ENCODE measurements at places on chromosomes 12 and 14.

DNA sequence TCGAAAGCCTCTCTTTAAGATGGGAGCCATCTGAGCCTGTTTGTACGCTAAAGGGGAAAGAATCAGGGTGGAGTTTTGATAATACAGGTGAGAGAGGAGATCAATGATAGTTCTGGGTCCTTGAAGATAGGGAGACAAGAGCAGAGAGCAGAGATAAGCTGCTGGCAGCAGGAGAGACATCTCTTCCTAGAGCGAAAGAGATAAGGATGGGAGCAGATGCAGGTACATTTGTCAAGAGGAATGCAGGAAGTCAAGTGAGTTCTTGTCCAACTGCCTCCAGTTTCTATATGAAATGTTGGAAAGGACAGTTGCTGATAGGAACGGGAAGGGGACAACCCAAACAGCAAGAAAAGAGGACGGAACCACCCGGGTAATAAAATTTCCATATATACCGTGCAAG lies 24.7 kb upstream of the HIF1A start:
- no peak for DNase-seq

GRCh38 chr12:8870586-8870985 lies 43.7 kb upstream of the PHC1 start:
- no peak for DNase-seq

DNA sequence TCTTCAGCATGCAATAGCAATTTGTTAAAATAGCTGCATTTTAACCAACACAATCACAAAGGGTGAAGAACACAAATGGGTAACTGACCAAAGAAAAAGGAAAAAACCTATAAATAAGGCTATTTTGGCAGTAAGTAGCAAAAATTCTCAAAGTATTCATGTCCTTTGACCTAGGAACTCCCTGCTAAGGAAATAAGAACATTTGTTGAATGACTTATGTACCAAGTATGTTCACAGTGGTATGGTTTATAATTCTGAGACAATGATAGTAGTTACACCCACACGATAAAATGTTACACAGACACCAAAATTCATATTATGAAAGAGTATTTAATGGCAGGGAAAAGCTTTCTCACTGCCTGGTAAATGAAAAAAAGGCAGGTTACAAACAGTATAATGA lies 16.9 kb downstream of the CCDC88C start:
- DNase-seq = no peak

- DNase-seq = no peak
These were observed 10.2 kb upstream of the NFE2 start for GRCh38 chr12:54311051-54311450.

GRCh38 chr14:104115131-104115600 lies 23.2 kb upstream of the KIF26A start:
- no peak for DNase-seq

DNA sequence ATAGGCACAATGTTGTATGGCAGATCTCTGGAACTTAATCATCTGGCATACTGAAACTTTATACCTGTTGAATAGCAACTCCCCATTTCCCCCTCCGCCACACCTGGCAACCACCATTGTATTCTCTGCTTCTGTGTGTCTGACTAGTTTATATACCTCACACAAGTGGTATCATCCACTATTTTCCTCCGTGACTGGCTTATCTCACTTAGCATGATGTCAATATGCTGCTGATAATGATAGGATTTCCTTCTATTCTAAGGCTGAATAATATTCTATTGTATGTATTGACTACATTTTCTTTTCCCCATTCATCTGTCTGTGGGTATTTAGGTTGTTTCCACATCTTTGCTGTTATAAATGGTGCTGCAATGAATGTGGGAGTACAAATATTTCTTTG lies 21.5 kb downstream of the BRMS1L start:
- DNase-seq = no peak

DNA sequence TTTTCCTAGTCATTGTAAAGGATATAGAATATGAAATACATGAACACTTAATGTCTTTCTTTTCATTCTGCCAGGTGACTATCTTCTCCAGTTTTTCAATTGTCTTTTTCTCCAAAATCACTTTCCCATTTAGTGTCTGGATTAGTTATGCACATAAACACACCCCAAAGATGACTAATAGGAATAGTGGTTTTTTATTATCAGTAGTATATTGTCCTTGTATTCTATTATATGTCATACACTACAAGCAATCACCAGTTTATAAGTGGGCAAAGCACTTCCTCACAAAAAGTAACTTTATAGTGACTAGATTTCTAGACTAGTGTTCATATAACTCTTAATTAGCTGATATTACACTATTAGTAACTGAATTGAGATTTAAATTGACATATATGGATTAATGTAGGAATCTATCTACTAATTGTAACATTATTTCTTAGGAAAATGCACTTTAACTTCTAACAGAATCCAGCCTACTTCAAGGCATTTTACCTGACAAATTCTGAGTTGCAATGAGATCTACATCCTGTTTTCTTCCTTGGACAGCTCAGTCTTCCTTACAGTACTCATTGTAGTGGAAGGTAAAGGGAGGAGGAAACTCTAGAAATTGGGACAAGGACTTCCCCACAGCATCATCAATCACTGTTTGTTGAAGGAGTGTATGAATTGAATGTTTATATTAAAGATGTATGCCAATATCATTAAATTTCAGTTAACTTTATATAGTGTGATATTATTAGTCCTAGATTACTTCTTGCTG lies 186.1 kb upstream of the GARIN2 start:
- DNase-seq = no peak

- DNase-seq = no peak
These were observed 20.1 kb upstream of the PLXNC1 start for GRCh38 chr12:94128280-94128679.

DNA sequence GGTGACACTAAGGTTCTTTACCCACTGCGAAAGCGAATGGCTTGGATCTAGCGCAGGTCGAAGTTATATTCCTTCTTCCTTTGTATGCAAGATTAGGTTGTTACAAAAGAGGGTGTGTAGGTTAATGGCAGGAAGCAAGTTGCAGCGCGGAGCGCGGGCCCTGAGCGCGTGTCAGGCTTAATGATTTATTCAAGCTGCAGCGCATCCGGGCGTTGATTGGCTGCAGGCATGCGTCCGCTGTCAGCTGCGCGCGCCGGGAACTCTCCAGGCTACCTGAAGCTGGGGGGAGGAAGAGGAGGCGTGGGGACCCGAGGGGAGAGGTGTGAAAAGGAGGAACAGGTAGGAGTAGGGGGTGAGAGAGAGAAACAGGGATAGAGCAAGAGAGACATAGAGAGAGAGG lies 7.4 kb downstream of the ASCL1 start:
- peak; percentile 82 for DNase-seq

DNA sequence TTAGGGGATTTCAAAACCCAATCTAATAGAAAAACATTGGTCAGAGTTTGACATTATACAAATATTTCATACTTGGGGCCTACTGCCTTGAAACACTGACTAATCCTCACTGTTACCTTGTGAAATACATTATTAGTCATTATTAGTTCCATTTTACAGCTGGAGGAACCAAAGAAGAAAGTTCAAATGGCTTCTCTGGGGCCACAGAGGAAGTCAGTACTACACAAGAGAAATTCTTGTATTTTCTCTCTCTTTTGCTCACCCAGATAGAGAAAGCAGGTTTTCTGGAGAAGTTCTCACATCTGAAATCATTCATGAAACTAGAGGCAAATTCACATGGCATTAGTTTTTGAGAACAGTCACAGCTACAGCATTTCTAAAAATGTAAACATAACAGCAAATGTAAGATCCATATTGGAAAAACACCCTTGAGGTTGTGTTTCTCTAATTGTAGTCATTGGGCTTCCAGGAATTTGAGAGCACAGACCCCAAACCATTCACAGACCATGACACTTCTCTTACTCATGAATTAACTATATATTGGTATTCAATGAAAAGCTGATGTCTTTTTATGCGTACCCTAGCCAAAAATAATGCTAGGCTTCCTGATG lies 83.0 kb downstream of the LLPH start:
- DNase-seq = no peak

DNA sequence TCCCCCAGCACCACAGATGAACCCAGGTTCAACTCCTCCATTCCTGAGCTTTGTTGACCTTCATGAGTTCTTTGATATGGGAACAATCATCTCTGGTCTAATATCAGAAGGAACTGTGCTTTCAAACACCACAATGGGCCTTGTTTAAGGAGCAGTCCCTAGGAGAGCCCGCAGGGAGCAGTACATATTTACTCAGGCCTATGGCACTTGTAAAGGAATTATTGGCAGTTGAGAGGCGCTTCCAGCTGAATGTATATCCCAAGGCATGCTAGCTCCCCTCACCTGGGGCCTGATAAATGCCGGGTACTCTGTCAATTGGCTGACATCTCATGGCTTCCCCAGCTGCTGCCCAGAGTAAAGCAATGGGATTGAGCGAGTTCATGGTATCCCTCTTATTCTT lies 76.2 kb downstream of the ZFP36L1 start:
- no peak for DNase-seq

GRCh38 chr12:49980501-49981349 lies 8.0 kb downstream of the AQP6 start:
- DNase-seq = no peak

DNA sequence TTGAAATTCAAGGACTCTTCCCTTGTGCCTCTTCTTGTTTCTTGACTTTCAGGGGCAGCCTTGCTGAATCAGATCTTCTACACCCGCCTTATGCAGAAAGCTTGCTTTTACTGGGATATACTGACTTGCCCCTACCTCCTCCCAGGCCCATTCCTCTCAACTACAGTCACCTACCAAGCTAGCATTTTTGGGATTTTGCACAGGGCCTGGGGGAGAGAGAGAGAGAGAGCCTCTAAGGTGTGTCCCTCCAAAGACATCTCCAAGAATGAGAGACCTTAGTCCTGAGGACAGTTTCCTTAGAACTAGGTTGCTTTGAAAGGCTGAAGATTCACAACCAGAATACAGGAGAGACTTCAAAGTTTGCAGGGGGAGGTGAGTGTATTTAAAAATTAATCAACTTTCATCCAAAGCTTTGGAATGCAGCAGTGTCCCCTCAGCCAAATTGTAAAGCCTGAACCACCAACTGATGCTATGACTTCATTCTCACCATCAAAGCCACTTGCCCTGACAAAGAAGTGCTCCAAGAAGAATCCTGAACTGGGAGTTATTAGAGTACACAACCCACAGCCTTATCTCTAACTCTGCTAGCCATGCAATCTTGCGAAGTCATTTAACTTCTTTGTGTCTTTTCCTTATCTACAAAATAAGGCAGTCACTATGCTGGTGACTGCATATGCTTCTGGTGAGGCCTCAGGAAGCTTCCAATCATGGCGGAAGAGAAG lies 96.1 kb upstream of the EGLN3 start:
- no peak for DNase-seq

- no peak for DNase-seq
These were observed 30.4 kb upstream of the IFT81 start for GRCh38 chr12:110093631-110094311.

- no peak for DNase-seq
These were observed 35.5 kb downstream of the RGS6 start for GRCh38 chr14:71967704-71968103.

- no peak for DNase-seq
These were observed 24.6 kb downstream of the TMED10 start for GRCh38 chr14:75151851-75152250.

DNA sequence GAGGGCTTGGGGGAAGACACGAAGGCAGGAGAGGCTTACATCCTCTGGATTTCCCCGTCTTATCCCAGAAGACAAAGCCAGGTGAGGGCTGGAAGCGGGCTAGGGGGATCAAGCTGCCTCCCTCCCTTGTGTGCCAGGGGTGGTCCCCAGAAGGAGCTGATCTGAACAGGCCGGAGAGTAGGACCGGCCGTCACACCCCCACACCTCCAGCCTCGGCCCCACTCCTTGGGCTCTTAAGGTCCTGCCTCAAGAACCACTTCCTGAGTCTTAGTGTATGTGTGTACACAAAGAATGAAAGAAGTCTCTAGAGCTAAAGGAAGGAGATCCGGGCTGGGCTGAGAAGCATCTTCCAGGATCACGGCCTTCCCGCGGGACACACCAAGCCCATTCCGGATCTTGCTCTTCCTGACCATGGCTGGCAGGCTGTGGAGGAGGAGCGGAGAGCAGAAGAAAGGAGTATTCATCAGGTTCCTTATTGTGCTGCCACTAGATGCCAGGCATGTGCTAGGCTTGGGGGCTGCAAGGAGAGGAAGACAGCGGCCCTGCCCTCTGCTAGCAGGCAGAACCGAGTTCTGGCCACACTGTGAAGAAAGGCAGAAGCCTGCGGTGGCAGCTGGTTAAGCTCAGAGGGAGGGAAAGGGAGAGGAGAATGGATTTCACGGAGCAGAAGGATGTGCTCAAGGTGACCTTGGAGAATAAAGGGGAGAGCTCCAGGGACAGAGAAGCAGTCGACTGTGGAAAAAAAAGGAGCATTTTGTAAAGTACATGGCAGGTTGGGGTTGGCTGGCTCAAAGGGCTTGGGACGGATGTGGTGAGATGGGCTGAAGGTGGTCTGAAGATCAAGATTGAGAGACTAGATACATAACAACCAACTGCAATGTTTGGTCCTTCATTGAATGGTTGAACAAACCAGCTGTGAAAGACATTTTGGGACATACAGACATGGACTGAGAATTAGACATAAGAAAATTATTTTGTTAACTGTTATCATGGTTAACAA lies 1.3 kb upstream of the CD63 start:
- no peak for DNase-seq

DNA sequence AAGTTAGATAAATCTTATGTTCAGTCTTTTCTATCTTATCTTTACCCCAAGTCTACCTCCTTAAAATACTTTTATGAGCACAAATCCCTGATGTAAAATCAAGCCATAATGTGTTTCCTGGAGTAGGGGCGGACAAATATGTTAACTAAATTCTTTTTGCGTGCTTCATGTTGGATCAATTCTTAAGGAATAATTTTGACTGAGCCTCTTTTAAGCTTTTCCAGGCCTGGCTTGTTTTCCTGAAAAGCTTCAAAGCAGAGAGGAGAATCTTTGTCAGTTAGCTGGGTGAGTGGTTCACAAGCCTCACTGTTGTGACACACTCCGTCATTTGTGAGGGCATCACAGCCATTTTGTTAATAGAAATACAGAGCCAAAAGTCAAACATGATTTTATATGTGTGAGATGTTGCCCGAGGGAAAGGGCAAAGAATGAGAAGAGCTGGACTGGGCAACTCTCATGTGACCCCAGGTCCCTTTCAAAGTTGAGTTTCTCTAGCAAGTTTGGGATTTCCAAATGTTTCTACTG lies 468.9 kb downstream of the RGS6 start:
- DNase-seq = no peak

DNA sequence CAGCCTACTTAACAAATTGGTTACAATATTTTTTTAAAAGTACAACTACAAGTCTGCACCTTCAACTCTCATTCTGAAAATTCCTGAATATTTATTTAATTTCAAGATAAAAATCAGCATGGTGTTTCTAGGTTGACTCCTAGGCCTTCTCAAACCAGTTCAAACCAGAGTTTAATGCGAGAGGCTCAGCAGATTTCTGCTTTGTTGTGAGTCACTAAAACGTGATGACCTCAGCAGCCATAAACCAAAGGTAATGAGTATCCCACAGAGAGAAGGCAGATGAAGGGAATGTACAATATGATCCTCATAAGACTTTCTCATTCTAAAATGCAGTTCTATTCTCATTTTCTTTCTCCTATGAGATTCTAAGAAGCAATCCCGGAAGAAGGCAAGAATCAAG lies 1.5 kb downstream of the PRDM4 start:
- no peak for DNase-seq

Measured in NCI-H2081 treated with DMSO at 0.1 percent for 48 hours (cell line).